HEK293T (cell line): ENCODE measurements at places on chromosomes 12 and 14.

DNA sequence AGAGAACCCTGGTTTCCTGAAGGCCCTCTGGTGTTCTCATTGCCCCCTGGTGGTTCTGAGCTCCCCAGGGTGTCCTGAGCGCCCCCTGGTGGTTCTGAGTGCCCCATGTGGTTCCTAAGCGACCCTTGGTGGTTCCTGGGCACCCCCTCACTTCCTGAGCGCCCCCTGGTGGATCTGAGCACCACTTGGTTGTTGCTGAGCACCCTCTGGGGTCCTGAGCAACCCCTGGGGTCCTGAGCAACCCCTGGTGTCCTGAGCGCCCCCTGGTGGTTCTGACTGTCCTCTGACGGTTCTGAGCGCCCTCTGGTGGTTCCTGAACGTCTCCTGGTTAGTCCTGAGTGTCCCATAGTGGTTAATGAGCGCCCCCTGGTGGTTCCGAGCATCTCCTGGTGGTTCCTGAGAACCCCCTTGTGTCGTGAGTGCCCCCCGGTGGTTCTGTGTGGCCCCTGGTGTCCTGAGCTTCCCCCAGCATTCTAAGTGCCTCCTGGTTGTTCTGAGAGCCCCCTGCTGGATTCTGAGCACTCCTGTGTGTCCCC, 568.3 kb downstream of the TMEM121 start:
- DNase-seq = peak; percentile 8

GRCh38 chr14:39726563-39726962, 294.3 kb upstream of the FBXO33 start:
- no peak for DNase-seq

- DNase-seq = peak; percentile 99
Measured at GRCh38 chr12:110124269-110124995, at the start of gene IFT81. IFT81 (plus strand) TSS chr12:110124357; CDS start chr12:110127381, 3,024 bp downstream.

- DNase-seq = no peak
Measured at GRCh38 chr12:19856389-19856788, 417.1 kb downstream of the AEBP2 start.

- no peak for DNase-seq
Measured at GRCh38 chr12:52805000-52805399, 8.9 kb downstream of the KRT4 start.

GRCh38 chr12:96989916-96990315, 82.9 kb downstream of the NEDD1 start:
- peak; percentile 27 for DNase-seq

- no peak for DNase-seq
Measured at GRCh38 chr14:96987086-96987474, 189.9 kb downstream of the VRK1 start.

DNA sequence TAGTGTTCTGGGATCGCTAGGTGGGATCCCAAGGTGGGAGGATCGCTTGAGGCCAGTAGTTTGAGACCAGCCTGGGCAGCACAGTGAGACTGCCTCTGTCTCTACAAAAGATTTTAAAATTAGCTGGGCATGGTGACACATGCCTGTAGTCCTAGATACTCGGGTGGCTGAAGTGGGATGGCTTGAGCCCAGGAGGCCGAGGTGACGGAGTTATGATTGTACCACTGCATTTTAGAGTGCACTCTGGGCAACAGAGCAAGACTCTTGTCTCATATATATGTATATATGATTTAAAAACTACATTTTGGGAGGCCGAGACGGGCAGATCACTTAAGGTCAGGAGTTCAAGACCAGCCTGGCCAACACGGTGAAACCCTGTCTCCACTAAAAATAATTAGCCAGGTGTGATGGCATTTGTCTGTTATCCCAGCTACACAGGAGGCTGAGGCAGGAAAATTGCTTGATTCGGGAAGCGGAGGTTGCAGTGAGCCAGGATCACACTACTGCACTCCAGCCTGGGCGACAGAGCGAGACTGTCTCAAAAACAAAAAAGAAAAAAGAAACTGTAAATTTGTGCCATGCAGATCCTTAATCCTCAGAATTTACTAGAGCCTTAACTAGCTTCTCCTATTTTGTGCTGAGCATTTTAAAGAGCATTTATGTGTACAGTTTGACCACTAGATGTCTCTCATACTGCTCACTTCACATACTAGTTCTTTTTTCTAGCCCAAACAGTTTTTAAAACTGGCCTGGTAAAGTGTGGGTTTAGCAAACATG, 114.8 kb downstream of the MON2 start:
- peak; percentile 37 for DNase-seq

GRCh38 chr12:112261559-112261958, 120.7 kb downstream of the HECTD4 start:
- DNase-seq = peak; percentile 53

DNA sequence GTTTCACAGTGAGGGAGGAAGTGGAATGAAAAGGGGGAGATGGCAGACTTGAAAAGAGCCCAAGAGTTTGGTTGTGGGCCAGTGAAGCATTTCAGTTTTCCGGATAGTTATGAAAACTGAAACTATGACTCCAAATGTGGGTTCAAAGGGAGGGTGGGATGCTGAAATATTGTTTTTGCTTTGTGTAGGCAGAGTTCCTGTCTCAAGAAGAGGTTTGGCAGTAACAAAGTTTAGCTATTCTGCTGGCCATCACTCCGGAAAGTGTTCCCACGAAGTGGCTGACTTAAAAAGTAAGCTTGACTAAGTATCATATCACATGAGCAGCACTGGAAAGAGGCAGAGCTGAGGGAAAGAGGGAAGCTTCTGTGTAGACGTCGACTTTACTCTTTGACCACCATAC, 85.2 kb downstream of the CAND1 start:
- no peak for DNase-seq

GRCh38 chr12:95173392-95174251, 43.6 kb downstream of the FGD6 start:
- DNase-seq = no peak

DNA sequence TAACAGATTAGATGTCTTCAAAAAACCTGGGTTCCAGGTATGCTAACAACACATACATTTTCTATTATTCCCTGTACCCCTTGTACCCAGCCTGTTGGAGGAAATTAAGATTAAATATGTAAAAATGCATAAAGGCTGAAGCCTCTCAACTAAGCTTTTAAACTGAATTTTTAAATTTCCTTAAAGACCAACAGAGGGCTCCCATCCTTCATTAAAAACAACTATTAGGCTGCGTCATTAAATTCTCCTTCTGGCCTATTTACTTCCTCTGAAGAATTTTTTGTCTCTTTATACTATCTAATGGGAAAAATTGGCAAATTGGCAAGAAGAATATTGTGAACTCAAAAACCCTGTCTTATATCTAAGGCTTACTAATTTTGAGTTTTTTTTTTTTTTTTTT, 21.8 kb downstream of the SENP1 start:
- no peak for DNase-seq

- DNase-seq = no peak
Measured at GRCh38 chr14:101379842-101380241, 181.5 kb upstream of the DIO3 start.

DNA sequence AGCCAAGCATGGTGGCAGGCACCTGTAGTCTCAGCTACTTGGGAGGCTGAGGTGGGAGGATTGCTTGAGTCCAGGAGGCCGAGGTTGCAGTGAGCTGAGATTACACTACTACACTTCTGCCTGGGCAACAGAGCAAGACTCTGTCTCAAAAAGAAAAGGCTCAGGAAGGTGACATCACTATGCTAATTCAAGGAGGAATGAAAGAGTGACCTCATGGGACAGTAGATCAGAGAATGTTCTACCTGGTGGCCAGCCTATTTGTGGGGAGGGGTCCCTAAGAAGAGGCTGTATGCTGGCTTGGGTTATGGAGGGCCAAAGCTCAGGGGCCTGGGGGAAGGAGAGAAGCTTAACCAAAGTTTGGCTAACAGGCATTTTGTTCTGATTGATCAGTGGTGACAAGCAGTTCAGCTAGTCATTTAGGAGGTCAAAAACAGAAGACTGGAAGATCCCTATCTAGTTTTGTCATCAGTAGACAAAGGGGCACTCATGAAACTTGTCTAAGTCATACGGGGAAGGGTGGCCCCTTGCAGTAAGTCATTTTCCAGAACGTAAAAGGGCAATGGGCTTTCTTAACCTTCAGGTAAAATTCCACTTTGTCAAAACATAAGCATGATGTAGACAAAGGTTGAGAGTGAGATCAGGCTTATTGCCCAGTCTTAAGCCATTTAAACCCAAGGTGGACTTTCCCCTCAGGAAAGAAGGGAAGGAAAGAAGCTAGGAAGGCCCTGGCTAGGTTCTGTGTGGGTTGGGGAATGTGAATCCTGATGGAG, 60.8 kb upstream of the EEA1 start:
- DNase-seq = no peak

GRCh38 chr14:40340708-40341107, 908.5 kb upstream of the FBXO33 start:
- DNase-seq = no peak

- no peak for DNase-seq
Measured at GRCh38 chr12:58302487-58303011, 361.2 kb downstream of the ATP23 start.

DNA sequence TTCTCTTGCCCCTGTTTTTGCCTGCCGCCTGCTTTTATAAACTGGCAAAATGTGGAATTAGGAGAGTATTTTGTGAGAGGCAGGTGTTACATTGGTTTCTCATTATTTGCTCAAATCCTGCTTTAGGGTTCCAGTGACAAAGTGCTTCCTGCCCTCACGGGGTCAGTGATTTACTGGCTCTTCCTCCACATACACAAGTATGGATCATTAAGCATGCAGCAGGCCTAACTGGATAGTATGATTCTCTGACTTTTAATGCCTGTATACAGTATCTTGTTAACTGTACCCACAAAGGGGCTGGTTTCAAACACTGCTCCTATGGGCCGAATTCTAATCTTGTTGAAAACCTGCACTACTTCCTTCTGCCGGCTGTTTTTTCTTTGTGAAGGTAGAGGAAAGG, 63.2 kb downstream of the PTCSC3 start:
- no peak for DNase-seq

GRCh38 chr12:47875746-47876439, 28.9 kb downstream of the VDR start:
- no peak for DNase-seq

GRCh38 chr12:6574576-6575295, 6.6 kb upstream of the NOP2 start:
- no peak for DNase-seq

- DNase-seq = no peak
Measured at GRCh38 chr12:120474616-120474960, 5.0 kb upstream of the SRSF9 start.

DNA sequence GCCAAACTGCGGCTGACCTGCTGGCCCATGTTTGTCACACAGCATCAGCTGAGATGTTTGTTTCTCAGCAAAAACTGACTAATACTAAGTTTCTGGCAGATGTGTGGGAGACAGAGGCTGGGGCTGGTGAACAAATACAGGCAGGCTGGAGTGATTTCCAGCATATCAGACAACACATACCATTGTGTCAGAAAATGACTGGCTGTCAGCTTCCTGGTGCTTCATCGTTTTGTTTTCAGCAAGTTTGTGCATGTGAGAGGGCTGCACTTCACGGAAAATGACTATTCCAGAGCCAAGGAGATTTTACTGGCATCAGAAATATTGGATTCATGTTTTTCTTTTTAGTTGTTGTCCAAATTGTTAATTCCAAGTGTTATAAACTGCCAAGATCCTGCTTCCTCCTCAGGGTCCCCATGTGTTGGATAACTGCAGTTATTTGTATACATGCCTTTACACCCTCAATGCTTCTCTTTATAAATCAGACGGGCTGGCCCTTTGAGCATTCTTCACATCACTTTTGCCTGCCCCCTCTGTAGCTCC, 145.7 kb downstream of the GALC start:
- no peak for DNase-seq

DNA sequence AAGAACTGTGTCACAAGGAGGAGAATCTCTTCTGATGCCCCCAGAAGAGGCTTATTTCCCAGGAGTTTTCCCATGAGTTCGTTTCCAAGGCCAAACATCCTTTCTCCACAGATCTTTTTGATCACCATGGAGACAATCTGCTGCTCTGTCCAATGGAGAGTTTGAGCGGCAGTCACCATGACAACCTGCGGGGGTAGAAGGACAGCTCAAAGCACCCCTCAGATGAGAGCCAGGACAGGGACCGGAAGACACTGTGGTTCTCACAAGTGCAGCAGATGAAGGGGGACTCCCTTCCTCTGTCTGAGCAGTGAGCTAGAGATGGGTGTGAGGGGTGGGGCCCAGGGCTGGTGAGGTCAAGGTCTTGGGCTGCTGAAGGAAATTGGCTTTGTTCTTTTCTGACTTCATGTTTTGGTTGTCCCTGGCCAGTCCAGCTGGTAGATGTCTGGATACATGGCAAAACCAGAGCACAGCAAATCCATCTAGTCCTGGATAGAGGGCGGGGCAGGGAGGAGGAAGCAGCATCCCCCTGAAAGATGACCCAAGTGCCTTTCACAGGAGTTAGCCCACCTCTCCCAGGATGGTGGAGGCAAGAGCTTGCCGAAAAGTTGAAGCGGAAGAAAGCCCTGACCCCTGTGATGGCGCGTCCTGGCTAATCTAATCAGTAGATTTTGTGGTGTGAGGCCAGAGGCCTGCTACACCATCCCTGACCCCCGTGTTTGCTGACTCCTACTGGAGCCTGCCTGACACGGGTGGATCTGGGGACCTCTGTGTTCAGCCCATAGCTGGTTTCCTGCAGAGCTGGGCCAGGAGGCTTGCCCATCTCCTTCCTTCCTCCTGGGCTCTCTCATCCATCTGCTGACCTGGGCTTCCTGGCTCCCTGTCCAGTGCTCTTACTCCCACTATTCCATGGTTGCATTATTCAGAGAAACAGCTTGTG, 24.4 kb downstream of the DHRS2 start:
- DNase-seq = no peak

DNA sequence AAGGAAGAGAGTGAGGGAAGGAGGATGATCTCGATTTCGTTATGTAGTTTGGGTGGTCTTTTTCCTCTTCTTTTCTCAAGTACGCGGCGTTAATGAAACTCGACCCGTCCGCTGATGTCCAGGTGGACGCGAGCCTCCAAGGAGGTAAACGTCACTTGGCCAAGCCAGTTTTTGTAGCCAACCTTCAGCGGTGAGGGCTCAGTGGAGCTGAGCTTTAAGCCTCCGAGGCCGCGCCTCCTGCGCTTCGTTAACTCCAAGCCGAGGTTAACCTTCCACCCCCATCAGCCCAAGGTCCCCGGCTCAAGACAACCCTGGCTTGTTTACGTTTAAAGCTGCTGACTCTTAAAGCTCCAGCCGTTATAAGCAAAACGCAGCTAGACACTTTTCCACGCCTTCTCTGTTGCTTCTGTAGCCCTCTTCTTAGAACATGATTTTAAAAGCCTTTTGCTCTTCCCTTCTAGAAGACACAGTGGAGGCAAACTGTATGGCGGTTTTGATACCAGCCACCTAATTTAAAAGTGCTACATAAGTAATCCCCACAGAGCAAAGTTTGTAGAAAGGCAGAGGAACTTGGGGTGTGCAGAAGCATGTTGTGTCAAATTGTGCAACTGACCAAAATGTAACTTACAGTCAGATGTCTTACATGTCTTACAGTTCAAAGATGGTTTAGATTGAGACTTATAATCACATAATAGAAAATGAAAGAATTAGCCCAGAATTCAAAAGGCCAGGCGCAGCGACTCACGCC, 923 bp upstream of the ITPR2 start:
- peak; percentile 35 for DNase-seq

GRCh38 chr14:96979611-96980074, 182.5 kb downstream of the VRK1 start:
- peak; percentile 70 for DNase-seq
